Effector memory CD4-positive, alpha-beta T cell (primary cell): ENCODE measurements at places on chromosomes 2 and 18.

DNA sequence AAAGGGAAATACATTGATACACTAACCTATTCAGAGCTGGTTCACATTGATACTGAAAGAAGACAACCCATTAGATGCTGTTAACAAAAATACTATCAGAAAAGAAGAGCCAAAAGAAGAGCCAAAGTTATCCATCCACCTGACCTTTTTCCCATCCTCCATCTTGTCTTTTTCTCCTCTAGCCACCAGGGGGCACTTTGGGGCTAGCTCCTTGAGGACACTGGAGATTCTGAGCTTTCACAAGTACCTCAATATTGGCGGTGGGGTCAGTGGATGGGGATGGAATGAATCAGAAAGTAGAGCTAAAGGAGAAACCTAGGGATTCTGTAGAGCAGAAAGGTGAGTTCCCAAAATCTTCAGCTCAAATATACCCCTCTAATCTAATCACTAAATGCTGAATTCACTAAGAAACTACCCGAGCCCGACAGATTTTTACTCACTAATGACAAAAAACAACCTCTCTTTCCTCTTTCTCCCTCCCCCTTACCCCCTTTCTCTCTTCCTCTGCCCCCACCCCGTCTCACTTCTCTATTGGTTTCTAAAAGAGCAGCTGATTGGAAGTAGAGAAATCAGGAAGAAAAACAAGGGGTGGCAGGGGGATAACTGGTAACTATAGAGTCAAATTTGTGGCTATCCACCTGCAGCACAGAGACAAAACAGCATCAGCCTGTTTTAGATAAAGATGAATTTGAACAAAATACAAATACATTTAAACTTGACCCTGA lies 203.3 kb downstream of the TCF4 start:
- DNase-seq: no peak

DNA sequence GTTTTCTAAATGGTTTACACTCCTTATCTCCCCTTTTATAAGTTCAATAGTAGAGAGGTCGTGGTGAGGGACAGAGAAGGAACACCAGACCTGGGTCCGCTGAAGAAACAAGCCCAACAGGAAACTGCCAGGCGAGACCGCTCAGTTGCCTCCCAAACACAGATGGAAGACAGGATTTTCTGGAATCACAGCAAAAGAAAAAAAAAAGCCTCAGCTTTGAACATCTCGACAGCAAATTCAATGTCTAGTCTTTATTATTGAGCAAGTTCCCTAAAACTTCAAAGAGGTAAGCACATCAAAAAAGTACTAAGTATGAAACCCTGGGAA lies 33.5 kb upstream of the GNAL start:
- DNase-seq: no peak

- DNase-seq: no peak
These were observed 425.1 kb downstream of the RND3 start for GRCh38 chr2:150062416-150062815.

DNA sequence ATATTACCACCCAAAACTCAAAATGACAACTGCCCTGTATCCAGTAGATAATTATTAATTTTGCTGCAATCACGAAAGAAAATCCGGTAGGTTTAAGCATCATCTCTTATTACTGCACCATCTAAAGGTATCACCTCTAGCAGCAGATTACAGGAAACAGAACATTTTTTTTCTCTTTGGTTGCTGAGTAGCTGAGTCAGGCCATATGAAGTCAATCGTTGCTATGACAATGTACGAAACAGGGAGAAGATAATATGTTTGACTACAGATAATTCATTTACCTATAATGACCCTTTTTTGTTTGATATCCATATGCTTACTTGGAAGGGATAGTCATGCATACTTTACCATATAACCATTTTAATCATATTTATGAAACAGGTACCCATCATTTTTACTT lies 831.6 kb upstream of the CHAC2 start:
- no peak for DNase-seq

GRCh38 chr2:110748489-110748867 lies 16.1 kb downstream of the ACOXL start:
- peak; percentile 22 for DNase-seq

- DNase-seq: no peak
These were observed 62.6 kb downstream of the EN1 start for GRCh38 chr2:118784860-118785259.

DNA sequence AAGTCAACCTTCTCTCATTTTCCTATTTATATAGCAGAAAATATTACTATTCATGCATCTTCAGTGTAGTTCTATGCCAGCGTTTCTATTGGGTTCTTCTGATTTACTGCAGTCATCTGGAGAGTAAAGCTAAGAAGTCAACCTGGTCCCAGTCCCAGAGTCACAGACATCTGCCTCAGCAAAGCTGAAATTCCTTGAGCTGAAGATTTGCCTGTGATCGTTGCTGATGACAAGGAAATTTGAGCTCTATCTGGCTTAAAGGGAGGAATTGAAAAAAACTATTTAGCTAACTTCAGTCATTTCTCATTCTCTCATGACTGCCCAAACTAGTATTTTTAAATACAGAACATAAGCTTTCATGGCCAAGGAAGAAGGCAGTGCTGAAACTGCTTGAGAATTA lies 45.7 kb downstream of the RND3 start:
- DNase-seq: no peak
